ENCODE measurements at places on chromosomes 6 and 20.

DNA sequence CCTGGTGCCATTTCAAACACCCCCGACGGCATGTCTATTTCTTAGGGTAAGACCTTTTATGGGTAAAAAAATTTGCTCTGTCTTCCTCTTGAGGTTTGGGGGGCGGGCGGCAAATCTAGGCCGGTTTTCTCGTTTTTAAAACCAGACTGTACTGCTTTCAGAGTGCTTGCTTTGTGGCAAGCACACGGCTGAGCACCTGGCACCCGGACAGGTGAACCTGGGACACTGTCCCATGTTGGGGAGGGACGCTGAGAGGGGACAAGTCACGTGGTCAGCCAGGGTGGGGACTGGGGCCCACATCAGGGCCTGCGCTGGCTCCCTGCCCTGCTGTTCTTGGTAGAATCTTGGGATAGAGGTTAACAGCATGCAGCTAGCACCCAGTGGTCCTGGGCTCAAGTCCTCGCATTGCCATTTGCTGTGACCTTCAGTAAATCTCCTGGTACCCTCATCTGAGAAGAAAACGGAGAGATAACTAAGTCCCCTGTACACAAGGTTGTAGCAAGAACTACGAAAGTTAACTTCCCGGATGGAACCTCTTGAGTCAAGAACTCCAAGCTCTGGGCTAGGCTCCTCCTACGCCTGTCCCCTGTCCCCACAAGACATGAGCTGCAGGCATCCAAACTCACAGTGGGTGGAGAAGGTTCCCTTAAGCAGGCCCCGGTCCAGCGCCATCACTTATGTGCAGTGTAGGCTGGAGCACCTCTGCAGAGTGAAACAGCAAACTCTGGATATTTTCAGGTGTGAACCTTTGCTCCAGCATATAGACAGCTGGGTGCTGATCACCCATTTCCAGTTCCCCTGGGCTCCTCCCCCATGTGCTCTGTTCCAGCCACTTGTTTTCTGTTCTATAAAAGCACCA is 41.7 kb downstream of the PMEPA1 start:
- DNase-seq = no peak

DNA sequence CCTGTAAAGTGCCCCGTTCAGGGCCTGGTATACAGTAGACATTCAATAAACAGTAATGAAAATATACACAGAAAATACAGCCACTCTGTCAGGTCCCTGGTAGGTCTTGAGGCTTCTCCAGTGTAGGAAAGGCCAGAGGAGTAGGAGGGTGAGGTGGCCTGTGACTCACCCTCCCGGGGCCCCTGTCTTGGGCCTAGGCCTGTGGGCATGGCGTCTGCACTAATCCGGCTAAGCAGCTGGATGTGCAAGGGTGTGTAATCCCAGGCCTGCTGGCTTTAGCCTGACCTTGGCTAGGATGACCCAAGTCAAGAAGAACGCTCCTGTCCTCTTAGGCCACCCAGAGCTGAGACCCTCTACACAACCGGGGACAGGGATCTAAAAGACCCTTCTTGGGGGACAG is 84.9 kb downstream of the KCNB1 start:
- no peak for DNase-seq

DNA sequence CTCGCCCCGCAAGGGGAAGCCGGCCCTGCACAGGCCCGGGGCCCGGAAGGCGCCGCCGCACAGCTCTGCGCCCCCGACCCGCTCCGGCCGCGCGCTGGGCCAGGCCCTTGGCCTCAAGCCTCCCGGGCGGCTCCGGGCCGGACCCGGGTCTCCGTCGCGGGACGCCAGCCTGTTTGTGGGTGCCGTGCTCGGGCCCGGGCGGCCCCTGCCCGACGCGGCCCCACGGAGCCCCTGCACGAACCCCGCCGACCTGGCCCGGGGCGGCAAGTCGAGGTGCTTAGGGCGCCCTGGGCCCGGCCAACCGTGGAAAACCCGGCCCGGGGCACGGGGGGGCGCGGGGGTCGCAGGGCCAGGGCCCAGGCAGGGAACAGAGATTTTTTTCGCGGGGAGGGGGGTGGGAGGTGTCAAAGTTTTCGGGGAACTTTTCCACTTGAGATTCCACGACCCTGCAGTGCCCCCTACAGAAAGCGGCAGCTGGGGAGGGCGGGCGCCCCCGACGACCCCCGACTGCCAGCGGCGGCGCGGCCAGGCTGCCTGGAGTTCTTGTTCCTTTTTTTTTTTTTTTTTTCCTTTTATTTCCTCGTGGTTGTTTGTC is 805 bp upstream of the STX16 start:
- DNase-seq = no peak

GRCh38 chr6:130978660-130979396 is 84.2 kb downstream of the EPB41L2 start:
- DNase-seq = no peak

DNA sequence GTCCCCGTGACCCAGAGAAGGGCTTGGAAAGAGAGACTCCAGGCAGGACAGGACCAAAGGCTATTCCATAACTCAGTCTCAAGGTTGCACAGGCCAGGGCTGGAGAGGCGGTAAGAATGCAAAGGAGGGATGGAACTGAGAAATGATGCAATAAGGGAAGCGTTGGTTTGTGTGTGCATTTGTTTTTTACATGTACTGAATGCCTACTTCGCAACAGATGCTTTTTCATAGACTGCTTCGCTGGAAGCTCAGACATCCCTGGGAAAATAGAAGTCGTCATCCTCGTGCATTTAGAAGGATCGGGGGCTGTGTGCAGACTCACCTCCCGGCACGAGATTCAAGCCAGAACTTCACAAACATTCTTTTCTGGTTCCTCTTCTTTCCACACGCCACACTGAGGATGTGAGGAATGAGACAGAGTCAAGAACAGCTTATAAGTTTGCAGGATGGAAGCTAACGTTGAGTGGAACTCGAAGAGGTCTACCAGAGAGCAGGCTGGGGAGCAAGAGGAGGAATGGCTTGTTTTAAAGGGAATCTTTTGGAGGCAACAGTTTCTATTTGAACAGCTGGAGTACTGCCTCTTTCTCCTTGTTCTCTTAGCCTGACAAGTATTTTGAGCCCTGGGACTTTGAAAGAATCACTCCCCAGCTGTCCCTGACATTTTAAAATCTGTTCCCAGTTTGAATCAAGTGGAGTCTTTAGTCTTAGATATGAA is 19.3 kb upstream of the LY86 start:
- no peak for DNase-seq

DNA sequence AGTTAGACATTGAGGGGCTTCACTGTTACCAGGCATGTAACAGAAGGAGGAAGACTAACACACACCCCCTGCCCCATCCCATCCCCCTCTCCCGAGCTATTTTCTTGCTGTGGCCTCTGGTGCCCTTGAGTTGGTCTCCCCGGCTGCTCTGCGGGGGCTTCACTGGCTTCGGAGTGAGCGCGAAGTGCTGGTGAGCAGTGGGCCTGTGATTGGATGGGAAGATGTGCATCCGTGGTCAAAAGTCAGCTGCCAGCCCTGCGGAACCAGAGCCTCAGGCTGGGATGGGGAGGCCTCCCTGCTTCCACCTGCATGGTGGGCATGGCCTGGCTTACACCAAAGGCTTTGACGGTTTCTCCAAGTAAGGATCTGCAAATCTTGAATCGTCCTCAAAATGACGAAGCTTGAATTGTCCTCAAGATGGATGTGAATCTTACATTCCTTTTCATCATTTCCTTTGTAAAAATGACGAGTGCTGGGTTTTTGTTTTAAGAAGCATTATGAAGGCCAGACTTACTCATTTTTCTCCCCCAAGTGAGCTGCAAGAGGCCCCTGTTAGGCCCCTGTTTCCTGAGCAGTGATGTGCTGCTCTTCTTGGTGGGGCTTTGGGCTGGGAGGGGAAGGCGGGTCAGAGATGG is 23.7 kb downstream of the SPATA2 start:
- DNase-seq = no peak

DNA sequence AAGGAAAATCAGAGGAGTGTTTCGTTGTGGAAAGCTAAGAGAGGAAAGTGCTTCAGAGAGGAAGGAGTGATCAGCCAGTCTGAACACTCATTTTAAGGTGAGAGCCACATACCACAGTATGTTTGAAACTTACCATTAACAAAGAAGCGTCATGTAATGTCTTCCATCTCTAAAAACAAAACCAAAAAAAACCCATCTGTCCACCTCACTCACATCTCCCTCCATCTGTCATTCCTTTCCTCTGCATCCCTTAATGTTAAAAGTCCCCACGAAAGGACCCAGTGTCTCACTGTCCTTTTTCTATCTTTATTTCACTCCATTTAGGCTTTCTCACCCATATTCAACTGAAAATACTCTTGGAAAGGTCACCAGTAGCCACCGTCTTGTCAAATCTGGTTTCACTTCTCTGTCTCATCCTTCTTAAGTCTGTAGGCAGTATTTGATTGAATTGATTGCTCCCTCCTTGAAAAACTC is 59.4 kb upstream of the GNRH2 start:
- no peak for DNase-seq

DNA sequence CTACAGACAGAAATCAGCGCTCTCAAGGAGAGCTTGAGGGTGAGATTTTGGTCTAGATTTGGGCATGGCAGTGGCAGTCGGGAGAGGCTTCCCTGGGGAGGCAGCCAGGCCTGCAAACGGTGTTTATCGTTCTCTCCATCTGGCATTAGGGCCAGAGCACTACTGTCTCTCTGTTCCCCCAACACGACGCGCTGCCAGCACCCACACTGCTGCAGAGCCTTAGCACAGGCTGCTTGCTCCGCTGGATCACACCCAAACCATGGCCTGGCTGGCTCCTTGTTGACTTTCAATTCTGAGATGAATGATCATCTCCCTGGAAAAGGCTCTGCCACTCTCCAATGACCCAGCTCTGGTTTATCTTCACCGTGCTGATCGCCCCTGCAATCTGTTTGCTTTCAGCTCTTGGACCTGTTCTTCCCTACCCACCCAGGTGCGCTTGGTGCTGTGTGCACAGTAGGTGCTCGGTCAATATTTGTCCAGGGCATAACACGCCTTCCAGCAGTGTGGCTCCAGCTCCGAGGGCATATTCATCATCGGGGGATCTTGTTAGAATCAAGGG is 106.1 kb downstream of the TFAP2C start:
- DNase-seq = no peak

DNA sequence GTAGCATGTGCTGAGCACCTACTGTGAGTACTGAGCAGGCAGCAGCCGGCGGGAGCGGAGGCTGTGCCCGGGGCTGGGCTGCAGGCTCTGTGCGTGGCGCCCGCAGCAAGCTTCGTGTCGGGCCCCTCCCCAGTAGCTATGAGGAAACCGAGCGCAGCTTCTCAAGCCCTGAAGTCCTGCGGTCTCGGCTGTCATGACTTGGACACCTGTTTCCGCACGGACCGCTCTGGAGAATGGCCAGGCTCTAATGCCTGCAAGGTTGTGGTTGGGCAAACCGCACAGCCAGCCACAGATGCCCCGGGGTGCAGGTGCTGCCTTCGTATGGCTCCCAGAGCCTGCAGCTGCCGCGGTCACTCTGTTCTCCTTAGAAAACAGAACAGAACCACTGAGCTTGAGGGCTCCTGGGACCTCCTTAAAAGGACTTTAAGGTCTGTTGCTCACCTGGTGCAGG is 33.7 kb downstream of the PYGB start:
- DNase-seq = peak; percentile 48

All from CD4-positive, alpha-beta T cell treated with Interleukin-15 for 1 hour (primary cell).